ENCODE measurements at places on chromosomes 3 and 15.

- peak; percentile 73 for DNase-seq
These were observed 27.2 kb upstream of the TNFSF10 start for GRCh38 chr3:172550347-172550943.

DNA sequence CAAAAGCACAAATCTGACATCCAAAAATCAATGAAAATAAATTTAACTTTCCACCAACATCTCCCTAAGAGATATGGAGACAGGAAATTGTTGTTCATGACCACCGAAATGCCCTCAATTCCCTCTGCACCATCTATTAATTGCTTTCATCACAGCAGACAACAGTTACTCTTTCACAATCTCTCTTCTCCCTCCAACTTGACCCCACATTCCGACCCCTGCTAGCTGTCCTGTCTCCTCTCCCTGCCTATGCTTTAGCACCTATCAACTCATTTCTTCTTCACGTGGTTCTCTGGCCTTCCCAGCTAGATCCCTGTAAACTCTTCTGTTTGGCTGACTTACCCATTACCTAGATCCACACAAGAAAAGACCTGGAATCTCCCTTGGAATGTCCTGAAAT lies 173.9 kb upstream of the ADAMTS9 start:
- DNase-seq: no peak

GRCh38 chr3:137738710-137739109 lies 25.4 kb upstream of the SOX14 start:
- no peak for DNase-seq

DNA sequence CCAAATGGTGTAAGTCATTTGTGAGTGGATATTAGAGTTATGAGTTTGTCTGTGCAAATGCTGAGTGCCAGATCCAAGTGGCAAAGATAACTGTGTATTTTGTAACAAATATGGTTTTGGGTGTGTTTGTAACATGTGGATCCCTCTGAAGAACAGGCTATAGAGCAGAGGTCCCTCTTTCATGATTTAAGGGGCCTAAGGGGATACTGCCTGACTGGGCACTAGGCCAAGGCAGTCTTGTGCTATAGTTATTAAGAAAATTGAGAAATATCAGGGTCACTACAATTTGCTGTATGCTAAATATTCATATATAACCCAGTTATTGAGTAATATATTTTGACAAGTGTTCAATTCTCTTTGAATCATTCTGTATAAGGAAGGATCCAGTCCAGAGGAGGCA lies 555.6 kb upstream of the RGMA start:
- no peak for DNase-seq

GRCh38 chr3:44827196-44827595 lies 34.5 kb upstream of the TMEM42 start:
- DNase-seq: no peak

GRCh38 chr3:151544164-151544548 lies 83.3 kb upstream of the IGSF10 start:
- no peak for DNase-seq

DNA sequence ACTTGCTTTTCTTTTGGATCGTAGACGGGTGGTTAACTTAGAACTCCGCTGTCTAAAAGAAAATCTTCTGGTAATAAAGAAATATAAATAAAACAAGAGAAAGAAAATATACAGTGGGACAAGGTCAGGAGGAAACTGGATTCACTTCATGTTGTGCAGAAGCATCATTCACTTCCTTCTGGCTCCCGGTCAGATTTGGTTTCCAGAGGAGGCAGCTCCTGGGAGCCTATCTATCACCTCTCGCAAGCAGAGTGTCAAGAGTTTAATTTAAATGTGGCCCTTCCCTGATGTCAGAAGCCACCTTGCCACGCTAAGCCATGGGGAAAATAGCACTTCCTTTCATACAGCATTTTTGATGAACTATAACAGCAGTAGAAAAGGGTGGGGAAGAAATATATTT lies 139.1 kb downstream of the NSMCE3 start:
- no peak for DNase-seq

DNA sequence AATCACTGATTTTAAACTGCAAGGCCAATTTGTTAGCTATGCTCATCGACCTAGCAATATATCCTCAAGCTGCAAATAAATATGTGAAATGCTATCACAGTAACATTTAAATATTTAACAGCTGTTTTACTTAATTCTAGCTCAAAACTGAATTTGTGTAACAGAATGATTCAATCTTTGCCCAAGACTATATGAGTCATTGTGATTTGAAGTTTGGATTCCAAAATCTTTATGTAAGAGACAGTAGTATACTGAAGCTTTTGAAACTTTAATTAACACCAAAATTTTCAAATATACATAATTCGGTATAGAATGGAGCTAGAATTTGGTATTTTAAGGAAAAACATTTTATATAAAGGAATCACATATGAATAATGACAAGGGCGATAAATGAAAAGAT lies 603.0 kb upstream of the ROBO2 start:
- DNase-seq: no peak

DNA sequence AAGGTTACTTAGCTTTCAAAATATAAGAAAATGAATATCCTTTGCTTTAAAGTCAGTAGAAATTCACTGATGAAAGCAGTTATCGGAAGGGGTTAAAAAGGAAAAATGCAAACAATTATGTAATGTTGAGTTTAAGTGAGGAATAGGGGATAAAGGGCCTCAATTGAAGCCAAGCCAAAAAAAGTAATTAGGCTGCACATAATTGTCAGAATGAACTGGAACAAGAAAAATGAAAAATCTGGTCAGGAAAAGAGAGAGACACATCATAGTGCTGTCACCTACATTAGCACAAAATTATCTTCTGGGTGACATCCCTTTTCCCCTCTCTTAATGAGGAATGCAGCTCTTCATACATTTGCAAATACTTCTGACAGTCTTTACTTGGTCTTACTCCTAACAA lies 48.8 kb upstream of the PIK3R4 start:
- DNase-seq: no peak

GRCh38 chr3:172257648-172258400 lies 190.4 kb downstream of the GHSR start:
- DNase-seq: peak; percentile 85

DNA sequence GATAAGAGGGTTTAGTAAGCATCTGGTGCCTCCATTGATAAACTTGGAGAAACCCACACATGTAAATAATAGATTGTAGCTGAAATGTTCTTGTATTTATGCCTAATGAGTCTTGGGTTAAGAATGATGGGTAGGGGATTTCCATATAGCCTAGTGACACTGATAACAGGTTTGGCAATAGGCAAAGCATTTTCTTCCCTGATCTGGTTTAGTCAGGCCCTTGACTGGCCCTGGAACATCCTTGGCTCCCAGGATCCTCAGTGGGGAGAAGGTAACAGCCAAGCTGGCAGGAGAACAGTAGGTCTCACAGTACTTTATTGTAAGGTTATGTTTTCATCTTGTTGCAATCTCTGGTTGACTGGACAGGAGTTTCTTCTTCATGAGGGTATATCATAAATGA lies 228.4 kb downstream of the DIPK2A start:
- no peak for DNase-seq

DNA sequence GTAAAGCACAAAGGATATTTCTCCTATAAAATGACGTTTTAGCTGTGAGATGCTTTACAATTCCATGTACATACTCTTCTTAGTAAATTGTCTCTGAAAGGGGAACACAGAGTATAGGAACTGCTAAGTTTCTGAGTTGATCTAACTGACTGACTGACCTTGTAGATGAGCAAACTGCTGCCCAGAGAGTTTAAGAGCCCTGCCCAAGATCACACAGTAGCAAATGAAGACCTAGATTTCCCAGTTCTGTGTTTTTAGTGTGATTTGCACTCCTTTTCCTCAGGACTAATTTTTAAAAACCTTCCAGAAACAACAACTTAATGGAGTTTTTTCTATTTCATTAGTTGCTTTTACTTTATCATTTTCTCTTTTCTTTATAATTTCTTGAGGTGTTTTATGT lies 247.7 kb downstream of the PDCD6IP start:
- no peak for DNase-seq

DNA sequence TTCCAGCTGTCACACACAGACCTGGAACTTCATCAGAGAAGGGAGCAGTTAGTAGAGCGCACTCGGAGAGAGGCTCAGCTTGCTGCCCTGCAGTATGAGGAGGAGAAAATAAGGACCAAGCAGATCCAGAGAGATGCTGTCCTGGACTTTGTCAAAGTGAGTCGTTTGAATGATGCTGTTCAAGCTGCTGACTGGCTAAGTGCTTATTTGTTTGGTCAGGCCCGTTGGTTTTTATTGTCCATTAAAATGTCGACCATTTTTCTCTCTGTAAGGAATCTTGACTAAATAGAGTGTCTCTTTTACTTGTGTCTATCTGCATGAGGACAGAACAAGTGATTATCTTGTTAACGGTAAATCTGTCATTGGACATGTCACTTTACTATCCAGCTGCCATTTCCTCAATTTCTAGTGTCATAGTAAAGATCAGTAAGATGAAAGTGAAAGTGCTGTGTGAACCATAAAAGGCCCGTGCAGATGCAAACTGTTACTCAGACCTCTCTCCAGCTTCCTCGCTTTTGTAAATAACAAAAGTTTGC lies 56.9 kb downstream of the LRCH3 start:
- DNase-seq: no peak

- DNase-seq: no peak
These were observed 222.3 kb upstream of the EIF1B start for GRCh38 chr3:40086890-40087883.

DNA sequence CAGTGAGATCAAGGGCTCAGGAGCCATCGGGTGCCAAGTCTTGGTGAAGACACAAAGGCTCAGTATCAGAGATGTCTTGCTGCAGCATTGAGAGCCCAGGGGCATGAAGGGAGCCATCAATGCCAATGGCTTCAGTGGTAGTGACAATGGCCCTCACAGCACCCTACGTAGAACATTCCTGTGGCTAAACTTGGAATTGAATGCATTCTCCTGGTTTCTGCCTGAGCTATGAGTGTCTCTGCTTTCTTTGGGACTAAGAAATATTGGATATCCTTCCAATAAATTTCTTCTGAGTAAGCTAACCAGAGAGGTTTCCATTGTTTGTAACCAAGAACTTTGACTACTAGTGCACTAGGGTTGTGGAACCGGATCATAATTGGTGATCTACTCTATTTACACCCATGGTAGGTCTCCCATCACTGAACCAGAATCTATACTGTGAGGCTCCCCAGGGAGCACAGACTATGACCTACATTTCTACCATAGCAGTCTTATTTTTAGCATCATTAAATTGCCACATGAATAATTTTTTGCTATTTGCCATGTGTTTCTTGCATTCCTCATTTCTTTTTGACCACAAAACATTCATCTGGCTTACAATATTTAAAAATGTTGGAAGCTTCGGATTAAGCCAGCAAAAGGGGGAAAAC lies 31.6 kb upstream of the PDZRN3 start:
- DNase-seq: no peak

- DNase-seq: no peak
These were observed 702.9 kb upstream of the NAALADL2 start for GRCh38 chr3:174156200-174156599.

DNA sequence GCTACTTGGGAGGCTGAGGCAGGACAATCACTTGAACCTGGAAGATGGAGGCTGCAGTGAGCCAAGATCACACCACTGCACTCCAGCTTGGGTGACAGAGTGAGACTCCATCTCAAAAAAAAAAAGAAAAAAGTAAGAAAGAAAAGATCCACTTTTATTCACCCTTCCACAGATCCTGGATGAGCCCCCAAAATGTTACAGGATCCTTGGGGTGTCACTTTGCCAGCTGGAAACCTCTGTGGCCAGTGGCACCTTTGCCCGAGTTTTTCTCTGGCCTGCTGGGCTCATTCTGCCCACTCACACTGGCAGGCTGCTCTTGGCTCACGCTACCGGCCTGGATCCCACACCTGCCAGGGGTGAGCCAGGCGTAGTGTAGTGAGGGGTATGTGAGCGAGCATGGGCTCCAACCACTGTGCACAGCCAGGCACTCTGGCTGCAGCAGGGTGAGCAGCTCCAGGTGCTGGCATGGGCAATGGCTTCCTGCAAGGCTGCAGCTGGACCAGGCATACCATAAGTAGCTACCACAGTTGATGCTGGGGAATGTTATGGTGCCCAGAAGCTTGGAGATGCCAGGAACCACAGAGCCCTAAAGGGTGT lies 57.8 kb upstream of the C15orf39 start:
- peak; percentile 41 for DNase-seq

DNA sequence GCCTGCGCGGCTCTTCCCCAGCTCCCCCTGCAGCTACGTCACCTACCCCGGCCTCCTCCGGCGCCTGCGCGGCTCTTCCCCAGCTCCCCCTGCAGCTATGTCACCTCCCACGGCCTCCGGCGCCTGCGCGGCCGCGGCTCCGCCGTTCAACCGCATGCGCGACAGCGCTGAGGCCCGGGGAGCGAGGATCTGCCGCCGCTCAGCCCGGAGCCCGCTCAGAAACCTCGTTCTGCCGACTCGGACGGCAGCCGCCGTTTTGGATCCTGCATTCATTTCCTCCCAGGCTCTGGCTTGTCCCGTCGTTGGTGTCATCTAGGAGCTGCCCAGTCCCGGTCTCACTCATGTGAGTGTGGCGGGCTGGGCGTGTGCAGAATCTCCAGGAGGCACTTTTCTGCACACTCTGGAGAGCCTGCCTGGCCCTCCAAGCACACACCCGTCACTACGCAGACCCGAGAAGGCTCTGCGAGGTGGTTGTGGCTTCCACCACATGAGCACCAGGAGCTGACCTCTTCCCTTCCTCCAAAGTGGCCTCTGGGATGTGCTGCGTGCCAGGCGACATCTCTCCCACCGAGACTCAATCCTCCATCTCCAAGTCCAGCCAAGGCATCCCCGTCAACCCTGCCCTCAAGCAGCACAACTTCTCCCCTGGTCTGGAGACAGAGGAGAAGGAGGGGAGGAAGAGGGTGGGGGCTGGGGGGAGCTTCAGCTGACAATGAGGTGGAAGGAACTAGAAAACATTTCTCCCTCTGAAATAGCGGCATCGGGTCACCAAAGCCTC lies 165.3 kb downstream of the CHSY1 start:
- no peak for DNase-seq

- DNase-seq: no peak
These were observed 4.7 kb downstream of the LINGO1 start for GRCh38 chr15:77628010-77628409.

Measured in Caki2 (cell line).